Astrocyte of the hippocampus (primary cell): ENCODE measurements at places on chromosomes 3 and 15.

DNA sequence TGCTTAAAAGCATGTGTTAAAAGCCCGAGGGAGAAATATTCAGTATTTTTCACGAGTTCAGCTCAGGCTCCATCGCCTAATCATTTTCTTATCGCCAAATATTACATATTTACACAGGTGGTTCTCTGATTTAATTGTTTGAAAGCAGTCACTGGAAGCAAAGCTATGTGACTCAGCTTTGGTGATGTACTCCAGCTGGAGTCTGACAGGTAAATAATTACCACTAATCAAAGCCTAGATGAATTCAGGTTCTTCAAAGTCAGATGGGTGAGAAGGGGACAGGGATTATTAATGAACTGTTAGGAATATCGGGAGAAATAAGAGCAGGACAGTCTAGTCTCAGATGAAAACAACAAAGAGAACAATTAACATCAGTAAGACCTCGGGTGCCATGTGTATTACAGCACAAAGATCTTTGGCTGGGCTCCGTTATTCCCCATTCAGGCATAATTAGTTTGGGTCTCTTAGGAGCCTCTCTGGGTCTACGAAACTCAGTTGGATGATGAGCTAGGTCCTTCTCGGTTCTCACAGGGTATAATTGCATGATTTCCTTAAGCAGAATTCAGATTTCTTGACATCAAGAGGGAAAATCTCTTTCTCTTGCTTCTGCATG, 331.7 kb upstream of the ADAMTS9 start:
- no peak for DNase-seq

- peak; percentile 1 for DNase-seq
Measured at GRCh38 chr3:50297896-50298725, 1.1 kb downstream of the HYAL3 start.

- no peak for DNase-seq
Measured at GRCh38 chr3:59115364-59116232, 65.8 kb upstream of the CFAP20DC start.

DNA sequence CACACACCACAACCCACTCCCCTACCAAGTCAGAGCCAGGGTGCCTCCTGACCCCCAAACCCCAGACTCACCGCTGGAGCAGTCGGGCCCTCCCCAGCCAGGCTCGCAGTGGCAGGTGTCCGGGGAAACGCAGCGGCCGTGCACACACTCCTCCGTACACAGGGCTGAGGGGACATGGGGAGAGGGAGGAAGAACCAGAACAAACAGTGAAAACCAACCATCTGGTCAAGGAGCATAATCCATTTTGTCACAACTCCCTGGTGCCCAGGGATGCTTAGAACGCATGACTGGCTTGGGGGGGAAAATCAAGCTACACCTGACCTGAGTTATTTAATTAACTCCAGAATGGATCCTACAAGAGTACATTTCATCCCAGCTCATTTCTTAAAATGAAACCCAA, 159.2 kb downstream of the MEGF11 start:
- no peak for DNase-seq

GRCh38 chr3:94098452-94098851, 35.6 kb downstream of the NSUN3 start:
- no peak for DNase-seq

DNA sequence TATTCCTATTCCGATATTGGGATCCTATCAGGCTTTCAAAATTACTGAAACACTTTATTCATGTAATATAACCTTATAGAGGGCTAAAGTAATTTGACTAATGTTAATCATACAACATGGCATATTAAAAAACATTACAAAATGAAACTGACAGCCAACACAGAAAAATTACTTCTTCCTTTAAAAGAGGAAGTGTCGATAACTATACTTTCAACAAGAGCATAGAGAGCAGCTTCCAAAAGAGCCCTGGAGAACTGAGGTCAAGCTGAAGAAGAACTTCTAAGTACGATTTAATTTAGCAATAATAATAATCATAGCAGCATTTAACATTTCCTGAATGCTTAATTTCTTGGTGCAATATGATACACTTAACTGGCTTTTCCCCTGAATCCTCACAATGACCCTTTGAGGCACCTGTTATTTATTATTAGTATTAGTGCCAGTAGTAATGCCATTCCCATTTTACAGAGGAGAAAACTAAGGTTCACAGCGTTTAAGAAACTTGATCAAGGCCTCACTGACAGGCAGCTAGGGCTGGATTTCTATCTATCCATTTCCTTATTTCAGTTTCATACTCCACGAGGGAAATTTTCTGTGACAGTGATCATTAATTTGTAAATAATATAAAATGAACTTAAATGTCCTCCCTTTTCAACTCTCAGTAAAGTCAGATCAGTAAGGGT, 181.6 kb downstream of the CFAP20DC start:
- DNase-seq = no peak

DNA sequence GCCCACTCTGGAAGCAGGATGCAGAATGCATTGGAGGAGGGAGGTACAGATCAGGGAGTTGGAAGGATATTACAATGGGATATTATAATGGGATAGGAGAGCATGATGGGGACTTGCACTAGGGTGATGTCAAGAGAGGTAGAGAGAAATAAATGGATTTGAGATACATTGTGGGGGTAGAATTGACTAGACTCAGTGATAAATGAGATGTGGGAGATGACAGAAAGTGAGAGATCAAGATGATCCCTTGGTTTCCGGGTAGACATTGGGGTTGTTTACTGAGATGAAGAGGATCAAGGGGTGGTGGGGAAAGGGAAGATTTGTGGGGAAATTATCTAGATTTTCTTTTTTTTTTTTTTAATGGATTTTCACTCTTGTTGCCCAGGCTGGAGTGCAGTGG, 42.7 kb downstream of the BFSP2 start:
- DNase-seq = no peak

DNA sequence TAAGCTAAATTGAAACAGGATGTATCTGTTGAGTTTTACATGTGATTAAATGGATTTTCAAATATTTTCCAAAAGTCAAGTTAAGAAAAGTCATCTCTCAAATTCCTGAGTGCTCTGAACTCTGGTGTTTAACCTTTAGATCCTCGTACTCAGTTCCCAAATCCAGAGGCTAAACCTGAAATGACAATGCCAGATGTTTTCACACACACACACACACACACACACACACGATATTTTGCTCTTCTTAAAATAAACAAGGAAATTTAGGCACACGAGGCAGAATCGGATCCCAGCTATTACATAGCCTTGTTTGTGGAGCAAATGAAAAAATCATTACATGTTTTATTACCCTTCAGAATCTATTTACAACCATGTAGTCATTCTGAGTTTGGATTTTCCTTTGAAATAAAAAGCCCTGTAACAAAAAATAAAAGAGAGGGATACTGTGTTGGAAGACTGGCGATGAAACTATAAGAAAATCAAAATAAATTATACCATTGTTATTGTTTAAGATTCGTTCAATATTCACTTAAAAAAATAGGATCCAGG, 20.6 kb upstream of the UBE2E1 start:
- no peak for DNase-seq

DNA sequence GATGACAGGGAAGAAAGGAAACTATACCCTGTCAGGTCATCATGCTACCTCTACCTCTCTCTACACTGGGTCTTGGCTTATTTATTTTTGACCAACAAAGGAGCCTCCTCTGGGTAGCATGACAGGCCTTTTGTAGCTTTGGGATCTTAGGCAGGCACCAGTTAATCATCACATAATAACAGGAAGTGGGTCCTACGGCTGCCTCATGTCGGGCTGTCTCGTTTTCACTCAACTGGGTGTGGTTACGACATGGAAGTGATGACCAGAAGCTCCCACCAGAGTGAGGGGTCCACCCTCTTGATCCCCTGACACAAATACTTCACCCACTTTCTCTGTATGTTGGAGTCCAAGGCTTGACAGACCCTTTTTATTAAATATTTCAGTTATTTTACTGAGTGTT, 105.3 kb downstream of the CD47 start:
- DNase-seq = no peak

DNA sequence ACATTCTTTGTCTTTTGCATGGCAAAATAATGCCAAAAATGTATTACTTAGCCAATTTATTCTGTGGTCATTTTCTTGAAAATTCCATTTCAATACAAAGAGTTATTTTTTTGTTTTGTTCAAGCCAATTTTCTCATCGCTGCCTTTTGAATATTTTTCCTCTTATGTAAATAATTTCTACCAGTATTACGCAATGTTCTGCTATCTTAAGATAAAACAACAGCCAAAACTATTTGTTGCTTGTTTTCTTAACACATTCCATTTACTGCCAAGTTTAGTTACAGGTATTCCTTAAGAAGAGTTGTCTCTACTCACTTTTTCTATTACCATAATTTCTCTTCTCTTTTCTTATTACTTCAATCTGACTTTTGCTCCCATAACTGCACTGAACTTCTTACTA, 163.1 kb downstream of the ROBO1 start:
- peak; percentile 51 for DNase-seq

GRCh38 chr3:150603980-150604319, 829 bp downstream of the SELENOT start:
- DNase-seq = no peak

GRCh38 chr3:188241072-188241471, 87.1 kb downstream of the LPP start:
- no peak for DNase-seq

DNA sequence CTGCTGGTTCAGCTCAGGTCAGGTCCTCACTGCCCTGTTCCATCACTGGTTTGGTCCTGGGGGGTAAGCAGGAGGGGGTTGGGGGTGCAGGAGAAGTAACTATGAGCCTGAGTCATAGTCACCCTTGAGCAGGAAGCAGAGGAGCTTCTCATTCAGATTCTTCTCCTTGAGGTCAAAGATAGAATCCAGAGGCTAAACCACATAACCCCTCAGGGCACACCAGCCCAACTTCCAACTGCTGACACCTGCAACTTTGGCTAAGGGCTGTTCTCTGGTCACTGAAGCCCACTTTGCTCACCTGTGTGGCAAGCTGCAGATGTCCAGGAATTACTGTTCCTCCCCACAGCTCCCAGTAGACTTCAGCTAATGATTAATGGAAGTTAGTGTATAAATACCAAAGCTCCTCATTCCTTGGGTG, 48.8 kb upstream of the LRRFIP2 start:
- no peak for DNase-seq

DNA sequence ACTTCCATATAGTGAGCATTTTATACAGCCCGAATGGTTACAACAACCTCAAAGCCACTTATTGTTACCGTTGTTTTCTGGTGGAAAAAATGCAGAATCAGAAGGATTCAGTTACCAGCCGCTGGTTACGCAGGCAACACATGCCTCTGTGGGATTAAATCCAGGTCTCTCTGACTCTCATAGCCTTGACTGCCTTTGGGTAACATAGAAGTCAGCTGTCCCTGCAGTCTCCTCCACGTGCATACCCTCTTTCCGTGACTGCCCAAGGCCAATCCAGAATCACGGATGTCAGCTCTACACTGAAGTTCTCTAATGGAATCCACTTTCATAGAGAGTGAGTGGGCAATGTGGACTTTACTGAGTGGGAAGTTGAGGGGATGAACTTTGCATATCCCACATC, 189.5 kb upstream of the DNAJC19 start:
- DNase-seq = no peak

DNA sequence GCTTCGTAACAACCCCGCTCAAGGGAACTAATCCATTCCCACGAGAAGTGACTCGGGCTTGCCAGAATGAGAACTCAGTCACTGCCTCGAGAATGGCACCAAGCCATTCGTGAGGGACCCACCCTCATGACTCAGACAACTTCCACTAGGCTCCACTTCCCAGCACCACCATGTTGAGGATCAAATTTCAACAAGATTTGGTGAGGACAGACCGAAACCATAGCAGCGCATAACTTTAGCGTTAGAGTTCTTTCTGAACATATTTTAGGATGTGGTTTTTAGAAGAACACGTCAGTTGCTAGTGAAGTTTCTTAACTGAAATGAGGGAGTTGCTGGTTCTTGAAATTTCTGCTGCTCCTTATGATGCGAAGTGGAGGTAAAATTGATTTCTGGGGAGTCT, 13.5 kb downstream of the PTPRG start:
- peak; percentile 88 for DNase-seq

DNA sequence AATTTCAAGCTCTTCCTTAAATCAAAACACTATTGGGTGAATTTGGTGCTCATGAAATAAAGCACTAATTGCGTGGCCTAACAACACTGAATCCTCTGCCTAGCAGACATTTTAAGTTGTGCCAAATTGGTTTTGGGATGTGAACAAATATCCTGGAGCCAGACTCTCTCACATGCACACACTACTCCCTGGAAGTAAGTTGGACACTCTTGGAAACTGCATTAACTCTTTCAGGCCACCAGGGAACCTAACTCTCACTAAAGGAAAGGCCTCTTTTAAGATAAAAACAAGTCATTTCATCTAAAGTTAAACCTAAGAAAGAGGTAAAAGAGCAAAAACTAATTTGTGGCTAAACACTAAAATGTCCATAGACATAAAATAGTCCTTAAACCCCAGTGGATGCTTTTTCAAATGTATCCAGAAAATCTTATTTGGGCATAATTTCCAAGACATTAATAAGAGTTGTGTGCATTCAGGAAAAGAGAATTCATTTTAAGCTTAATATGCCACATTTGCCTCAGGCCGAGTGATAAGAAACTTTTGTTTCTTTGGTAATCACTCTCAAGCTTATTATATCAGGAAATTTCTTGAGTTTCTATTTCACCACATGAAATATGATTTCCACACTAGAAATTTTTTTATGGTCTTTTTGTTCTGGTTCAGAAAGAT, 61.8 kb downstream of the ZBTB20 start:
- no peak for DNase-seq

DNA sequence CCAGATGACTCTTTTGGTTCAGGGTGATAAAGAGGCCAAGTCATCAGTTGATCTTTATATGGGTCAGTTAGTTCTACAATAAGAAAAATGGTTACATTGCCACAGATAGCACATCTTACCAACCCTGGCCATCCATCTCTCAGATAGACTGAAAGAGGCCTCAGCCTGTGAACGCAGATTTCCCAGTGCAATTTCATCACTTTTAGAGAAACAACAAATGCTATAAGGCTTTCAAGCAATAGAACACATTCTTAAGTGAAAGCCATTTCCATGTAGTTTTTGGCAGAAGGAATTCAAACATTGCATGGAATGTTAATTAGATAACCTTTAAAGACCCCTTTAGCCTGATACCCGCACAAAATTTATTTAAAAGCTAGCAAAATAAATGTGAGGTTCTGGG, 200.6 kb upstream of the ZBTB20 start:
- DNase-seq = peak; percentile 20

DNA sequence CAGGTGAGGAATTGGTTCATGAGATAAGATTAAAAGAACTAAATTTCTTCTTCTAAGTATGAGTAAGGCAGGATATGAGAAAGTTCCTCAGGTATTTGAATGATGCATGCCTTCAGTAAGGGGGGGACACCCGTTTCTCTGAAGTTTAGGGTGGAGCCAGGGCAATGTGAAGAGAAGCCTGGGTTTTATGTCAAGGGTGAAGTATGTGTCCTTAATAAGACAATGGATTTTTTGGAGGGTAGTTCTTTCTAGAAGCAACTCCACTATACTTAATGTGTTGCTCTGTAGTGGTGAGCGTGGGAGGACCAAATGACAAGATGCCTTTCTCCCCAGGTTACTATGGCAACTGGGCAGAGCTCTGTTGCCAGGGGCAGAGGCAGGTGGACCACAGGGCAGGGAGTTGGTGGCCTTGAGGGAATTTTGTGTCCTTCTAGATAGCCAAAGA, 44.0 kb downstream of the PHLDB2 start:
- DNase-seq = peak; percentile 68
